ENCODE measurements at places on chromosomes 11 and 22. TPM values are rescaled to one million over a fixed set of nuclear protein-coding genes. Genes with fewer than 3 reads are reported as not detected.

TRIM48 gene
- not detected for total RNA-seq

GRCh38 chr22:33381531-33382406 is 323.6 kb upstream of the SYN3 start:
- DNase-seq: no peak

- DNase-seq: no peak
These were observed 6.9 kb downstream of the POU2AF3 start for GRCh38 chr11:111305162-111305802.

MS4A6E gene
- not detected for total RNA-seq

CD44 gene
- 164 TPM for total RNA-seq

DNA sequence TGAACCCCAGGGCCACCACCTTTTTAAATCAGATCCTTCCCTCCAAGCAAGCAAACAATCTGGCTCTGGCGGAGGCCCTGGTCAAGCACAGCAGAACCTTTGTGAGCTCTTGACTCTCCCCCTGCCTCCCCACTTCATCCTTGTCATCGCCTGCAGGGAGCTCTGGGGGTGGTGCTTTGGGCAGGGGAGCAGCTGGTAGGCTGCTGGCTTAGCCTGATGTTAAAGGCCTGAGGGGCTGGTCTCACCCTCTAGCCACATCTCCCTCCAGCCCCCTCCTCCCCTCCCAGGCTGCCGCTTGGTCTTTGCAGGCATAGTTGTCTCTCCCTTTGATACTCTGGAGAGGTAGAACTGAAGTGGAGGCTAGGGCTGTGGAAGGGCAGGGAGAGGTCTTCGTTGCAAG is 50.9 kb downstream of the THAP12 start:
- no peak for DNase-seq

DNA sequence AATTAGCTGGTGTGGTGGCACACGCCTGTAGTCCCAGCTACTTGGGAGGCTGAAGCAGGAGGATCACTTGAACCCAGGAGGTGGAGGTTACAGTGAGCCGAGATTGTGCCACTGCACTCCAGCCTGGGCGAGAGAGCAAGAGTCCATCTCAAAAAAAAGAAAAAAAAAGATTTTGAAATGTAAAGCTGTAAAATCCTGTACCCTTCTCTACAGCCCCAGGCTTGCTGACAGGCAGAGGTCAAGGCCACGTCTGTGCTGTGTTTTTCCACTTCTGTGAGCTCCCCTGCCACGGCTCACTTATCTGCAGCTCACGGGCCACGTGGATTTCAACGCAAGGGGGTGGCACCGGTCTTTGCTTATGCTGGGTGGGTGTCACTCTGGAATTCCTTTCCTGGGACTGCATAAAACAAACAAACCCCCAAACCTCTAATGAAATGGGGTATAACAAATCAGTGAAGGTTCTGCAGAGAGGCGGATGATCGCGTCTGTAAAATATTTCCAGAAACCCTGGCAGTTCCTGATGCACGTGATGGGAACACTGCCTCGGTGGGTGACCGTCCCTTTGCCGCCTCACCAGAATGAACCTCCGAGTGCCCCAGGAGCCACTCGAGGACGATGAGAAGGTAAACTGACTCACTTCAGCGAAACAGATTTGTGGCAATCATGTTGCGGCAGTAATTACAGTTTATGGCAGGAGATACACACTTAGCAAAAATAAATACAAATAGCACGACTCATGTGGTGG is 44.0 kb upstream of the ATXN10 start:
- DNase-seq: peak; percentile 37

DNA sequence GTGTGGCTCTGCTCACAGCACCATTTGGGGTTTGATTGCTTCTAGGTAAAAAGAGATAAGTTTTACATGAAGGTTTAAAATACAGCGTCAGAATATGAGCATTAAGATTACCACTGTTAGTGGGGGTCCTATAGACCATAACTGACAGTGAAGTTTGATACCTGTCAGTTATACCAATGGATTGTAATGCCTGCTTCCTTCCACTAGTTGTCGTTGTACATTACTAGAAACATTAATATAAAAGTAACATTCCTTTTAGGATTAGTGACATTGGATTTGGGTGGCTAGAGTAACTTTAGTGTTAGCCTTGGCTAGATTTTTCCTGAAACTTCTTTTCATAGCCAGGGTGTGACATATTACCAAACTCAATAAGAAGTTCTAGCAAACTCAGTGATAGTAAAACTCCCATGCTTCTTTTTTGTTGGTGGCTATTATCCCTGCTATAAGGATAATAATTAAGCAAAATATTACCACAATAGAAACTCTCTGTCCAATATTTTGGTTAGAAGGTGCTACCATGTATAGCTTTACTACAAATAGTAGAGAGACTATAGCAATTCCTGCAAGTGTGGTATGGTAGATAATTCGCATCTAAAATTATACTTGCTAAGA is 57.1 kb downstream of the FAM181B start:
- DNase-seq: no peak

- DNase-seq: no peak
These were observed 71.1 kb upstream of the FAT3 start for GRCh38 chr11:92153542-92153941.

Measured in thyroid gland (tissue), 4 donors.